ENCODE measurements at places on chromosomes 16 and 17.

GRCh38 chr17:76394166-76394565, 9.8 kb downstream of the SPHK1 start:
- DNase-seq, result no peak

- no peak for DNase-seq
Measured at GRCh38 chr16:31143011-31143693, 6.7 kb downstream of the PRSS36 start.

DNA sequence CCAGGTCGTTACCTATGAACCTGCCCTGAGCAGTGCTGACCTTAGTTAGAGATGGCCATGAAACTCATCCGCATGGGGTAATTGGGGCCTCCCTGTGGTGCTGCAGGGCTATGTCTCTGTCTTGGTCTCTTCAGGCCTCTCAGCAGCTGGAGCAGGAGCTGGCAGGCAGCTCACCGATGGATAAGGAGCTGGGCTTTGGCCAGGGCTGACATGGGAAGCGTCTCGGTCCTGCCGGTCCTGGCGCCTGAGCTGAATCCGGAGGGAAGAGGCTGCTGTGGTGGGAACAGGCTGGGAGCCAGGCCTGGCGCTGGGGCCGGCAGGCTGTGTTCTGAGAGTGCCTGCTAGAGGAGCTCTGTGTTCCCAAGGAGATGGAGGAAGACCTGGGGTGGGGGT, 10.1 kb downstream of the IL32 start:
- DNase-seq, result no peak

DNA sequence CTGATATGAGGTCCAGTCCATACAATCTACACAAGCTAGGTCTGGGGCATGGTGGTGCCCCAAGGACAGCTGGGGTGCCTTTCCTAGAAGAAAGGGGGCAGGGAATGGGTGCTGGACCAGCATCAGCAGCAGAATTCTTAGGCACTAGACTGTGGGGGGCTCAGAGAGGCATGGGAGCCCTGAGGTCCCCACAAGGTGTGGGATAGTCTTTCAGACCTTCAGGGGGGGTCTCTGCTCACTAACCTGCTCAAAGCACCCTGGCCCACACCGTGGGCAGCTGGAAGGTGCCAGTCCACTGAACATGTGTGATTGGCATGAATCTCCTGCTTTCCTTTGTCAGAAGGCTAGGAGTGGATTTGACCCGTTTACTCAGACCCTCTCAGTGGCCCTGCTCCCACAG, 26.1 kb upstream of the C16orf78 start:
- no peak for DNase-seq

DNA sequence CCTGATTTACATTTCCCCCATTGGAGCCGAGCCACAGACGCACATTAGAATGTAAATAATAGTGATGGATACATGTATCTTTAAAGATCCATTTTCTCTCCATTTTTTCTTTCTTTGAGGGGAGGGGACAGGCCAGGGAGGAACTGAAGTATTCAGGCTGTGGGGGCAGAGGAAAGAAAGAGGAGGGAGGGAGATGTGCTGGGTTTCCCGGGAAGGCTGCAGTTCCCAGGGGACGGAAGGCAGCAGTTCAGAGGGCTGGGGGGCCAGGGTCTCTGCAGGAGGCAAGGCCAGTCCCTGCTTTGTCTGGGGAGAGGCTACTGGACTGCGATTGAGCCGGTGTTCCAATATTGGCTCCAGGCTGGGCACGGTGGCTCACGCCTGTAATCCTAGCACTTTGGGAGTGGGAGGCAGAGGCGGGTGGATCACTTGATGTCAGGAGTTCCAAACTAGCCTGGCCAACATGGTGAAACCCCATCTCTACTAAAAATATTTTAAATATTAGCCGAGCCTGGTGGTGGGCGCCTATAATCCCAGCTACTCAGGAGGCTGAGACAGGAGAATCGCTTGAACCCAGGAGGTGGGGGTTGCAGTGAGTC, 94.2 kb upstream of the LHX1 start:
- no peak for DNase-seq

All from GM06990 (cell line).